ENCODE measurements at places on chromosomes 3 and 15.

- DNase-seq = peak; percentile 17
Measured at GRCh38 chr3:57048052-57048671, 12.3 kb upstream of the SPATA12 start.

GRCh38 chr15:58495891-58496408 lies 64.2 kb downstream of the LIPC start:
- DNase-seq = peak; percentile 43

DNA sequence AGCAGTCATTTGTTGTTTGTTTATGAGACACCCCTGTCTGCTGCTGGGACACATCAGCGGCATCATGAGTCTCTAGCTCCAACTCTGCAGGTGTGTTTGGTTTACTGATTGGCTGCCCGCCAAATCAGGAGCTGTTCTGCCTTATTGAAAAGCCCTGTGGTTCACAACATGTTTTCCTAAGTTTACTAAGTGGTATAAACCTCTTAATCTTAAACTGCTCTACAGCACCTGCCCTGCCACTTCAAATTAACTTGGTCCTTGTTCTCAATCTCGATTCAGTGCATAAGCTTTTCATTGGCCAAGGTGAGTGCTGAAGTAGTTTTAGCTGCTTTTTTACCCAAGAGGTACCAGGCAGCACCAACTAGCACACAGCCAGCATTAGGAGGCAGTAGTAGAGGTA lies 77.8 kb upstream of the WDR72 start:
- no peak for DNase-seq

- no peak for DNase-seq
Measured at GRCh38 chr15:60840306-60840702, 361.4 kb upstream of the ICE2 start.

DNA sequence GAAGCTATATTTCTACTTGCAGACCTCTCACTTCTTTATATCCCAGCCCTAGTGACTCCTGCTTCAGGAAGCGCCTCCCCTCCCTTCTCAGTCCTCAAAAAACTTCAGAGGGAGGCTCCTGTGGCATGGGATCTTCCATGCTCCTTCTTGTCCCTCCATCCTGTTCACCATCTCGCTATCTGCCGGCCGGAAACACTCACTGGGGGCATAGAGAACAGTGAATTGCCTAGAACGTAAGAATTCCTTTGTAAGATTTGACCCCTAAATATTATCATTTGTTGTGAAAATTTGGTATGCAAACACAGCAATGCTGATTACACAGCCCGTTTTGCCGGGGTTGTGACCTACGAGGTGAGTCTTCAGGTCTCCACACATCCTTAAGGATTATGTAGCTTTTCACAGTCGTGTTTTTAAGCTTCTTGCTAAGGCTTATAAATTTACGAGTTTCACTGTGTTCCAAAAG lies 218.7 kb upstream of the ATP10A start:
- DNase-seq = no peak

GRCh38 chr15:62658498-62658897 lies 384.0 kb upstream of the TPM1 start:
- peak; percentile 89 for DNase-seq

GRCh38 chr3:124373524-124373923 lies 356.7 kb upstream of the UMPS start:
- no peak for DNase-seq

DNA sequence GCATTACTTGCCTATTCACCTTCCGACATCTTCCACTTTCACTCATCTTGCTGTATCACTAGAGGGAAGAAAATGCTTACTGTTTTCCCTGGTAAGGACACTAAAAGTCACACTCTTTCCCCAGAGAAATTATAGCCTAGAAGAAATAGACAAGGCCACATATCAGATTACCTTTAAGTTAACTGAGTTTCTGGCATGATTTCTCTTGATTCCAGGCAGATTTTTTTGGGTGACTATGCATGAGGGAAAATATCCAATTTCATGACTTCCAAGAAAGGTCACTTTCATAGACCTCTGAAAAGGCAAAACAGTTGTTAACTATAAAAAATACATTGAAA lies 30.3 kb downstream of the TCF12 start:
- no peak for DNase-seq

DNA sequence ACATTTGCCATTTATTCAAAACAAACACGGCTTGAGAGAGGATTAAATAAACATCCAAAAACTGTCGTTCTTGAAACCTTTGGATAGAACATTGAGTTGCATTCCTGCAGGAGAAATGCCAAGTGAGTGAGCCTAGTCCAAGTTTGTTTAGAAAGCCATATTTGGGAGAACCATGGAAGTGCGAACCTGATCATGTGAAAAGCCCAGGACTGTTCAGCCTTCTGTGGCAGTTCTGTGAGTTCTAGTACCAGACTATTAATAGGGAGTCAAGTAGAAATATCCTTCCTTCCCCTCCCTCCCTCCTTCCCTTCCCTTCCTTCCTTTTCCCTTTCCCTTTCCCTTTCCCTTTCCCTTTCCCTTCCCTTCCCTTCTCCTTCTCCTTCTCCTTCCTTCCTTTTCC lies 470.4 kb downstream of the LPP start:
- no peak for DNase-seq

DNA sequence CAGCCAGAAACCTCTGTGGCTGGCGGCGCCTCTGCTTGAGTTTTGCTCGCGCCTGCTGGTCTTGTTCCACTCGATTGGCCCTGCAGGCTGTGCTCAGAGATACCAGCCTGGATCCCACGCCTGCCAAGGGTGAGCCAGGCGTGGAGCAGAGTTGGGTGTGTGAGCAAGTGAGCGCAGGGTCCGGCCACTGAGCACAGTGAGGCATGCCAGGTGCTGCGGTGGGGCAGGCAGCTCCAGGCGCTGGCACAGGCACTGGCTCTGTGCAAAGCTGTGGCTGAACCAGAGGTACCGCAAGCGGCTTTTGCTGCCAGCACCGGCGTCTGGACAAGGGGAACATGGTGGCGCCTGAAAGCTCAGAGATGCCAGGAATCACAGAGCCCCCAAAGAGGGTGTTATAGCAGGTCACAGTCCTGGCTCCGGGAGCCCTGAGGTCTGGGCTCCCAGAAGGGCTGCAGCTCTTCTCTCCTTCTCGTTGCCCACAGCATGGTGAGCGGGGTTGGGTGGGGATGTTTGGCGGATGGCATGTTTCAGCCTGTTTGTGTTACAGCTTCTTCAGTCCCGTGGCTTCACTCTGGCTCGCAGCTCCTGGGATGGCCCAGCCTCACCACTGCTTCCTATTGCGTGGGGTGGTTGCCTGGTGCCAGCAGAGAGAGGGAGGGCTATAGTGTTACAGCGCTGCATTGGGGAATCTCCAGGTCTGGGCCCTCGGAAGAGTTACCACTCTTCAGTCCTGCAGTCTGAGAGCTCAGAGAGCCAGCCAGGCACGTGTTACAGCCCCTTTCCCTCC lies 73.9 kb downstream of the NR1D2 start:
- no peak for DNase-seq

GRCh38 chr3:153903430-153903829 lies 217.8 kb upstream of the ARHGEF26 start:
- DNase-seq = peak; percentile 5

GRCh38 chr3:181318321-181318720 lies 328.8 kb upstream of the DNAJC19 start:
- DNase-seq = no peak

GRCh38 chr3:186785495-186786018 lies 2.2 kb downstream of the EIF4A2 start:
- DNase-seq = no peak

DNA sequence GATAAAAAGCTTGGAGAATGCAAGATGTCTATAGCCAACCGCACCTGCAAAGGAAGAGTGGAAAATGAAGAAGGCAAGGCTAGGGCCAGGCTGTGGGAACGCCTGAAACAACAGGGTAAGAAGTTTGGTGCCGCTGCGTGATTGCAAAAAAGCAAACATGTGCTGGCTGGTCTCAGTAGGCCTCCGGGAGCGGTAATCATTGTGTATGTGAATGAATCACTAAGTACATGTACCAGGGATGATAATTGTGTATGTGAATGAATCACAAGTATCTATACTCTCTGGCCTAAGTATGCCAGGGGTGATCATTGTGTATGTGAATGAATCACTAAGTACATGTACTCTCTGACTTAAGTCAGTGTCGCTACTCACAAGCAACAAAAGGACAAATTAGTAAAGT lies 40.3 kb upstream of the PARL start:
- no peak for DNase-seq

DNA sequence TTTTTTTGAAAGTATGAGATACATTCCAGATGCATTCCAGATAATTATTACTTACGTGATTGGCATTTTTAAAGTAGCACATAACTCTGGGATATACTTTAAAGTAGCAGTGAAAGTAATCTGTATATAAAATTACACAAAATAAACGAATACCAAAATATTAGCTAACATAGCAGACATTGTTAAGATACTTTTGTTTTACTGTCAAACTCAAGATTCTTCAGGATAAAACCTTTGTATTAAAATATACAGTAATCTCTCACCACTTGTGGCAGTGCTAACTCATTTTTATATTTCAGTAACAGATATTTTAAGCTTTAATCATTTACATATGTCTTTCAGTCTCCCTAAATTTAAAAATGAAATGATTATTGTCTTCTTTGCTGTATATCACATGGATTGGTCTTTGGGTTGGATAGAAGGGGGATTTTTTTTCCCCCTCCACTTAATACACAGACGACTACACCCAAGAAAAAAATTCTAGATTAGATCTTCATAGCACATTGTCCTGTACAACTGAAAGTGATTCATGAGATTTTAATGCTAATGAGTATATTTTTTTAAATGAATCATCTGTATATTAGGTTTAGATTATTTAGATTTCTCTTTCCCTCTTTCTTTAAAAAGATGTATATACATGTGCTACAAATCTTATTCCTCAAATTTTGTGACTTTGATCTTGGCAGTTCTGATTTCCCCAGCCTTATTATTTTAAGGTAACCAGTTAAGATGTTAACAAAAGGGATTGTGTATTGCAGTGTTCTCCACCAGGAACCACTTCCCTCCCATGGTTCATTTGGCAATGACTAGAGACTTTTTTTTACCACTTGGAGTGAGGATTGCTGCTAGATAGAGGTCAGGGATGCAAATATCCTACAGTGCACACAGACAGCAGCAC lies 24.5 kb upstream of the EBLN2 start:
- no peak for DNase-seq

GRCh38 chr3:131109156-131109555 lies 82.5 kb downstream of the NEK11 start:
- DNase-seq = peak; percentile 8

- DNase-seq = no peak
Measured at GRCh38 chr15:61158504-61159407, 70.3 kb downstream of the RORA start.

- no peak for DNase-seq
Measured at GRCh38 chr15:31974154-31974794, 56.0 kb upstream of the CHRNA7 start.

DNA sequence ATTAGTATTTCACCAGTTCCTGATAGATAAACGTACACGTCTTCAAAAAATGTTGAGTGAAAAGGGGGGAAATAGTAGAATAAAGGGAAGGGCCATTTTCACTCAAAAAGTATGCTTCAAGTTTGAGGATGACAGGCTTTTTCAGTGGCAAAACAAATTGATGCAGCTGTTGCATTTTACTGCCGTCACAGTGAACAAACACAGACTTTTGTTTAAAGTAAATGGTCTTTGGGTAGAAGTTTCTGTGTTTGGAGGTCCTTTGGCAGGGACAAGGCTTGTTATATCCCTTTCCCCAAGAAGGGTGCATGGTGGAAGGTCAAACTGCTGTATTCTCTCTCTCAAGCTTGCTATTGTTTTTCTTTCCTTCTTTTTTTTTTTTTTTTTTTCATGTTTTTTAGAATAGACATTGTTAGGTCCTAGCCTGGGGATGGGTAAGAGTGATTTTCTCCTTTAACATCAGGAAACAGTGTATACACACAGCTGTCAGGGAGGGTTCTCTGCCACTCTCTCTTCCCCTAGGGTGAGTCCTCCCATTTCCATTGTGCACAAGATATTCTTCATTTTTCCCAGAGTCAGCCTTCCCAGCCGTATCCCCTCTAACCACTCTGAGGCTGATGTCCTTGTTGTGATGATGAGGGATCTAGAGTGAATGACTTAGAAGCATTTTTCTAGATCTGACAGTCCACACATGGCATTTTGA lies 6.6 kb upstream of the SUCNR1 start:
- no peak for DNase-seq

GRCh38 chr15:42933886-42934667 lies 13.5 kb upstream of the TTBK2 start:
- no peak for DNase-seq

DNA sequence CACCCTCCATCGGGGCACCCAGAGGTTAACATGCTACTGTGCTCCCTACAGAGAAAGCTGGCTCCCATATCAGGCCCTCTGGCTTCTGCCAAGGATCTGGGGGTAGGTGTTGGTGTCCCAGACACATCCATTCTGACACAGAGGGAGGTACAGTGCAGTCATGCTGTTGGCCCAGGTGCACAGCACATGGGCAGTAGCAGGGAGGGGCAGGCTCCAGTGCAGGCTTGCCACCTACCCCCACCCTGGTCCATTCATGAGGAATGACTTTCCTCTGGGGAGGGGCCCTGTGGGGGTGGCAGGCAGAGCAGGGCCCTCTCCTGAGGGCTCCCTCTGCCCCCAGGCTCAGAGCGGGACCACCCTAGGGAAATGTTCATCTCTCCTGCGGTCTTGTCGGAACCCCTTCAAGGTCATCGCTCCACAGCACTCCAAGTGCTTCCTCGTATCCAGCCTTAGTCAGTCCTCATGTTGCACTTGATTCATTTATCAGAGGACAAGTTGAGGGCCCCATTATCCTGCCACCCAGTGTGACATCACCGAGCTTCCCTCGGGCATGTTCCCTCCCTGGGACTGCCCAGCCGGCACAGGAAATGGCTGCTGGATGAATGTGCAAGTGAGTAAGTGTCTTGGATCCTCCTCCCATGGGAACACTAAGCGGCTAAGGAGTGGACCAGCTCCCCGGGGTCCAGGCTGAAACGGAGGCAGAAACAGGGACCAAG lies 10.0 kb downstream of the DUSP7 start:
- no peak for DNase-seq

DNA sequence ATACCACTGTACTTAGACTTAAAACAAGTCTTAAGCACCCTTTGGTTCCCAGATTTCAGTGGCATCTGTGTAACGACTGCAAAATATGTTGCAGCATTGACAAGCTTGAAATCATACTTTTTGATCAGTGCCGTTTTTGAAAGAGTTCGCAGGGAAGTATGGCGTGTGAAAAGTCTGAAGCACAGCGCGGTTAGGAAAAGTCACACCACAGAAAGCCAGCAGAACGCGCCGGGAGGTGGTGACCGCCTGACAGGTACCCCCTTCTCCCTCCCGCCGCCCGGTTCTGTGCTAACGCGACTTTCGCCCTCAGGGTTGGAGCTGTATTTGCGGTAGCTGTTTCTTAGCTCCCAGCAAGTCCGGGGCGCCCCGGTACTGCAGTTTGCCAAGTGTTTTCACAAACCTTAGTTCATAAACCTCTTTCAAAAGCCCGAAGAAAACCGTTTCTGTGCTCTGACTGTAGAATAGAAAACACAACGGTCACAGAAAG lies 481 bp upstream of the CRYBG3 start:
- peak; percentile 60 for DNase-seq
